ENCODE measurements at places on chromosomes 2 and 18.
A peak's percentile ranks its signal among the peaks of the same experiment; 100 is the strongest.

DNA sequence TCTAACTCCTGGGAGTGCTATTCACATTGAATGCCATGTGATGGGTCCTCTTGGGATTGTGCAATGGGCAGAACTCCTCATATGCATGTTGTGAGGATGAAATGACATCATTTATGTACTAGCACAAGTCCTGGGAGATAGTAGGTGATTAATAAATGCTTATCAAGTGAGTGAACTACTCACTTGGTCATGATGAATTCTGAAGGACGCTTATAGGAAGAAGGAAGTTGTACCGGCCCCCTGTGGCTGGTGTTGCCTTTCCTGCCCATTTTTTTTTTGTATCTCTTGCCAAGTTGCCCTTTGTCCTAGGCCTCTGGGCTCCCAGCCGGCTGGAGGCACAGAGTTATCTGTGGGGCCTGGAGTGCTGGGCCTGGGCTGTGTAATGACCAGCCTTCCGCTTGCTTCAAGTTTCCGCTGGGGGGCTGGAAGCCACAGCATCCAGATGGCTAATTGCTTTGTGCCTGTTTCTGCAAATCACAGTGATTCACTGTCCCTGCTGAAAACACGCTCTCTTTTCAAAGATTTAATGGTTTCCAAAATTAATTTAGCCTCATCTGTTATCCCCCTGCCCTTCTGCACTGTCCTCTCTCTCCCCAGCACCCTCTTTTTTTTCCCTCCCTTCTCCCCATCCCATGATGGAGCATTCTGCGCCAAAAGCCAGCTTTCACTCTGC is 33.7 kb upstream of the MRPL33 start:
- DNase-seq = no peak

- DNase-seq = no peak
These were observed 12.4 kb upstream of the IGFBP2 start for GRCh38 chr2:216620786-216621185.

- DNase-seq = no peak
These were observed 152.0 kb downstream of the GALNT14 start for GRCh38 chr2:30986231-30986580.

GRCh38 chr2:213016984-213017351 is 134.4 kb downstream of the IKZF2 start:
- DNase-seq = no peak

DNA sequence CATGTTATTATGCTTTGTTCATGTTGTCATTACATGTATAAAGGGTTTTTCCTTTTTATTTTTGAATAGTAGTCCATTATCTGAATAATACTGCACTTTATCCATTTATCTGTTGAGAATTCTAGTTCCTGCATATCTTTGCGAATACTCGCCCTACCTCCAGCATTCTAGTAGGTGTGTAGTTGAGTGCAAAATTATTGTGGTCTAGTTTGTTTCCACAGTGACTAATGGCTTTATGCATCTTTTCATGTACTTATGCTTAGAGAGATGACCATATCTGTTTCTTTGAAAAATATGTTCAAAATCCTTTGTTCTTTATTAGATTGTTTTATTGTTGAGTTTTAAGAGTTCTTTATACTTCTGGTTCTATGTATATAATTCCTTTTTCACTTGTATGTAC is 48.8 kb downstream of the EIF5B start:
- no peak for DNase-seq

DNA sequence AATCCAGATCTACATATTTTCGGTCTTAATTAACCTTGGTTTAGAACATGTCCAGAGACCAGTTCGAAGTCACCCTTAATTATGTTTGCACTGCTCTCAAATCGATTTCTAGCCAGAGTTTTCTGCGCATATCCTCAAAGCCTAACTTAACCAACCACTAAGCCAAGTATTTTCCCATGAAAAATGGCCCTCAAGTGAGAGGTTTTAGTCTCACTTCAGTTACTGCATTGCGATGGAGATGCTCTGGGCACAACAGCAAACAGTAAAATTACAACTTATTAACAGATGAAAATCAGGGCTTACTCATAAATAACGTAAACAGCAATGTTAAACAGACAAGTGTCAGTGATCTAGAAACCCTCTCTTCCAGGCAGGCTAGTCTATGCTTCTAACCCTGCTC is 4.5 kb downstream of the RTN4 start:
- no peak for DNase-seq

DNA sequence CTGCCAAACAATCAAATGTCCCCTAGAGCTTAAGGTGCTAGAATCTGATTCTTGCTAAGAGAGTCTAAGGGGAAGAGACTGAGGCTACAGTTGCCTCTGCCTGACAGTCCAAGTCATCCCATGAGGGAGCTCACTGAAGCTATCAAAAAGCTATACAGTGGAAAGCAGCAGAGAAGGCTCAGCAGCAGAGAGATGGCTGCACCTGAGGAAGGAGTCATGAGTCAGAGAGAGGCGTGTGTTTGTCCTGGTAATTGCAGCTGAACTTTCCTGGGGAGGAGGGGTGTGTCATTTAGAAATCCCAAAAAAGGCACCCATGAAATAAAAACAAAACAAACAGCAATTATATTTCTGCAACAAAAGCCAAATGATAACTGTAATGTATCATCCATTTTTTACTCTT is 305.2 kb upstream of the UBE2E3 start:
- DNase-seq = no peak

- no peak for DNase-seq
These were observed 112.5 kb upstream of the SPOPL start for GRCh38 chr2:138389063-138389462.

- no peak for DNase-seq
These were observed 263.4 kb downstream of the NAPG start for GRCh38 chr18:10789180-10789579.

DNA sequence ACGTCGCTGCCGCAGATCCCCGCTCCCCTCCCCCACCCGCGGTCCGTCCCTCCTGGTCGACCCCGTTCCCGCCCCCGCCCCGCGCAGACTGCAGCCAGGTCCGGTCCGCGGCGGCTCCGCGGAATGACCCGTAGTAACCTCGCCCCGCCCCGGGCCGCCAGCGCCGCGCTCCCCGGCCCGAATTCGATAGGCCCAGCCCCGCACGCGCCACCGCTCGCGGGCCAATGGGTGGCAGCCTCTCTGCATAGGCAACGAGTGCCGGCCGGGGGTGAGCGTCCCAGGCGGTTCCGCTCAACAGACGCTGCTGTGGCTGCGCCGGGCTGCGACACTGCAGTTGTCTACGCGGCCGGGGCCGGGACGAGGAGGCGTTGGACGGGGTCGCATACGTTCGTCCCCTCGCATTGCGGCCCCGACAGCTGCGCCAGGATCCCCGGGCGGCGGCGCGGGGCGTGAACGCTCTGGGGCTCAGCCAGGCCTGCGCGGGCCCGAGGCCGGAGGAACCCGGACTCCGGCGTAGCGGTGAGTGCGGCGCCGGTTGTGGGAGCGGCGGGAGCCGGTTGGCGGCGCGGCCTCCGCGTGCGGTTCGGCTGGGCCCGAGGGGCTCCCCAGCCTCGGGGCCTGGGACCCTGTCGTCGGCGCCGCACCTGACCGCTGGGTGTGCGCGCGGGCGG is at the start of gene ACSL3:
ACSL3 (plus strand) TSS at position 297 of the 671 bp plus-strand sequence. CDS start 47,737 bp downstream, outside the sequence.
- peak; percentile 97 for DNase-seq

- no peak for DNase-seq
These were observed 150.4 kb downstream of the RAPGEF4 start for GRCh38 chr2:172885996-172886395.

DNA sequence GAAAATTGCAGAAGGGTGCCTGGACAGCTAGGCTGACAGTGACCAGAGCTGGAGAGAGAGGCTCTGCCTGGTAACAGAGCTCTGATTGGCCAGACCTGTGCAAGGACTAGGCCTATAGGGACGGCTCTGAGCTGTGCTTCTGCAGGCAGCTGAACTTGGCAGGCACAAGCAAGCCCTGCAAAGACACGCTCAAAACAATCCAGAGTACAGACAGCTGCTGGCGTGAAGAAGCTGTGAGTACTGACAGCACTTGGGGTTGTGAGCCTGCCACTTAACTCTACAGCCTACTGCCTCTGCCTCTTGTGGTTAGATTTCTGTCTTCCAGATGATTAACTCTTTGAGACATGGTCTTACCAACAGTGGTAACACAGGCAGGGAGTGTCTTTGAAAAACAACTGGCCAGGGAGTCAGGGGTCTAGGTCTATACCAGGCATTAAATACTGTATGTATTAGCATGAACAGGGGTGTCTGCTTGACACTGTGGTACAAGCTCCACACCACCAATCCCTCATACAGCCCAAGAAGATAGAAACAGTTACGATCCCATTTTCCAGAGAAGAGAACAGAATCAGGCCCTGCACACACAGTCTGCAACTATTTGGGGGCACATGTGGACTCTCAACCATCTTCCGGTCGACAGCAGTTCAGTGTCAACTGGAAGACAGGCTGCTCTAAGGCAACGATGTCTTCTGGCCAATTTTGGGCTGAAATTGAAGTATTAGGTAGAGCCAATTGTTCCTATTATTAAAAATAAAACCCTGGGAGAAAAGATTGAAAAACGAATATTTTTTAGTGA is 568.4 kb downstream of the TNS1 start:
- DNase-seq = peak; percentile 82

DNA sequence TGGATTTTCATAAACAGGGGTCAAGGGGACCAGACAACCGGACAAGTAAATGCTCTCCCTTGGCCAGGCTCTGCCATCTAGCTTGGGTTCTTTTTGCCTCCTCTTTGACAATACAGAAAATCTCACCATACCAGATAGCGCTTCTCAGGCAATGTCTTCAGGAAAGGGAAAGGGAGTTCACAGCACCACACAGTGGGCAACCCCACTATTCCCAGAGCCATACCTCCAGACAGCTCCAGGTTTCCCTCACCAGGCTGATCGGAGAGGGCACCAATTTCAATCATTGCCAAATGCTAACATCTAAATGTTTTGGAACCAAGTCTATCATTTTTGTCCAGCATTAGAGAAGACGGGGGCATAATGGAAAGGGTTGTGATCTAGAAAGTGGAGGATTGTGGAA is 28.1 kb downstream of the CCDC68 start:
- no peak for DNase-seq

GRCh38 chr2:15049096-15049993 is 416.8 kb downstream of the LRATD1 start:
- no peak for DNase-seq

DNA sequence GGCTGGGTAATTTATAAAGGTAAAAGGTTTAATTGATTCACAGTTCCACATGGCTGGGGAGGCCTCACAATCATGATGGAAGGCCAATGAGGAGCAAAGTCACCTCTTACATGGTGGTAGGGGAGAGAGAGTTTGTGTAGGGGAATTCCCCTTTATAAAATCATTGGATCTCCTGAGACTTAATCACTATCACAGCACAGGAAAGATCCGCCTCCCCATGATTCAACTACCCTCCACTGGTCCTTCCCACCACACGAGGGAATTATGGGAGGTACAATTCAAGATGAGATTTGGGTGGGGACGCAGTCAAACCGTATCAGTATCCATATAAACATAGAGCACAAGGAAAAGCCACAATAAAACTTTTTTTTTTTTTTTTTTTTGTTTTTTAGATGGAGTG is 172.6 kb upstream of the PIEZO2 start:
- no peak for DNase-seq

DNA sequence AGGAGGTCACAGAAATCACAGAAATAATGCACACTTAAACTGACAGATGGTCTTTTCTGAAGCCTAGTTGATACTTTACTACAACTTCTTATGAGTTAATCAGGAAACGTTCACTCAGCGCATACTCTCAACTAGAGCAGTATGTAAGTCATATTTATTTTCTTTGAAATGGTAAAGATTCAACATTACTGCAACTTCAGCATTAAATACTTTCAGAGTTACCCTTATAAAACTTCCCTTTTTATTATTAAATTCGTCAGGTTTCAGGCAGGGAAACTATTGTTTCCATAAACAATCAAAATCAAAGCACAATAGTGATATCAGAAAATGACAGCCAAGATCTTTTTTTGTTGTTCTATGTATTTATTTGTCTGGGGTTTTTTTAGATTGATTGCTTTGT is 222.6 kb upstream of the RND3 start:
- DNase-seq = no peak

DNA sequence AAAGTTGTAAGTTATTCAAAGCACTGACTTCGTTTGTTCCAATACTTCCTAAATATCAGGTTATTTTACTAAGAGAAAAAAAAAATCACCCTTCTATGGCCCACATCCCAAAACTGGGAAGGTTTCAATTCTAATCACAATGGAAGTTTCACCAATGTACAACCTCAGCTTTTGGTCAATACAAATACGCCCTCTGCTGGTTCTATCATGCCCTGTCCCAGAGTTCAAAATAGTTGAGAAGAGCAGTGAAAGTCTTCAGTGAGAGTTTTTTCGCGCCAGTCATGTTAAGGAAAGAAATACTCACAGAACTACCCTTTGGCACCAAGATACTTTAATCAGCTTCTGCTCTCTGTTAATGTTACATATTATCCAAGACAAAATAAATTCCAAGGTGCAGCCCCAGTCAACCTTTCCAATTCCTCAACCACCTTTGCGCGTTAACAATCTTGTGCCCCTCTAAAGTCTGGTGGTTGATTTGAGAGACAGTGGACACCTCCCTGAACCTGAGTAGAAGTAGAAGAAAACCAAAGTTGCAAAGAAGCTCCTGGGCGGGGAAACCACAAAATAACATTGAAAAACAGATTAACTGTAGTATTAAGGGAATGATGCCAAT is 59.9 kb downstream of the SUMO1 start:
- peak; percentile 61 for DNase-seq
